ENCODE measurements at places on chromosomes 12 and 14.

DNA sequence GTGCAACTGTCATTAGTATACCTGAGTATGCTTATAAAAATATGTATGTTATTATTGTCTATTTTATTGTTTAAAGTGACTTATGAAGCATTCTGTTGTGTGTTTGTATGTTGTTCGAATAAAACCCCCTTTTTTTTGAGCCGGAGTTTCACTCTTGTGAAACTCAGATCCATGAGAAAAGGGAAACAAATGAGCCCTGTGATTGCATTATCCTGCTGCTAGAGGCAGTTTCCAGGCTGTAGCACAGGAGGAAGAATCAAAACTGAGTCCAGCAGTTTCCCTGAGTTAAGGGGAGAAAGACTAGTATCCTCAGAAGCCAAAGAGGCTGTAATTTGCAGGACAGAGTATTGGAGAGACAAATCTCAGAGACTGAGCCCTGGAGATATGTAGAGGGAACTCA lies 12.5 kb downstream of the SGPP1 start:
- no peak overlapping the region for H3K4me3 ChIP-seq
- no peaks in the 10 kb centered on the region for H3K27me3 ChIP-seq
- no peak overlapping the region for H3K27ac ChIP-seq

DNA sequence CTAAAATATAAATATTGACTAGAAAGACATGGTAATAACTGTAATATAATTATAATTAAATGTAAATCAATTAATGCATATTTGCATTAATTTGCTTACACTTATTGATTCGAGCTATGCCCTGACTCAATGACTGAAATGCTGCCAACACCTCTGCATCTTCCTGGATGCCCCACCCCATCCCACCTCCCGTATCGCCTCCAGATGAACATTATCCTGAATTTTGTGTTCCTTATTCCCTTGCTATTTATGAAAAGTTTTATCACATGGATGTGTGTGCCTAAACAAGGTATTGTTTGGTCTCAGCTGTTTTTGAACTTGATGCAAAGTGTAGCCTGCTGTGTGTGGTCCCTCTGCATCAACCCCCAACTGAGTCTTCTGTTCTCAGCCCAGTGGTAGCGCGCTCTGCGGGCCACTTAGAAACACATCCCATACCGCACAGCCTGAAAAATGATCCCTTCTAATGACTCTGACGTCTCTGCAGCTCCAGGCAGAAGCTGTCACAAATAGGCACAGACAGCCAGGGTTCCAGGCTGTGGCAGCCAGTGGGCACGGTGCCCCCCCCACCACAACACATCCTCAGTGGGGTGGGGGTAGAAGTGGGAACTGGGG lies 96.5 kb downstream of the PRMT8 start:
- peaks cover 6% of the 10 kb centered on the region for H3K27me3 ChIP-seq
- no peak overlapping the region for H3K4me3 ChIP-seq
- H3K4me1 ChIP-seq, result no peaks in the 10 kb centered on the region
- DNase-seq, result no peak
- no peak overlapping the region for H3K27ac ChIP-seq
- H3K36me3 ChIP-seq, result no peaks in the 10 kb centered on the region

- H3K27me3 ChIP-seq, result peaks cover 7% of the 10 kb centered on the region
- H3K4me1 ChIP-seq, result peaks cover 45% of the 10 kb centered on the region
- peak overlapping the region; percentile 85 for H3K4me3 ChIP-seq
- no peaks in the 10 kb centered on the region for H3K36me3 ChIP-seq
Measured at GRCh38 chr12:107319533-107320032, 226.2 kb upstream of the CRY1 start.

DNA sequence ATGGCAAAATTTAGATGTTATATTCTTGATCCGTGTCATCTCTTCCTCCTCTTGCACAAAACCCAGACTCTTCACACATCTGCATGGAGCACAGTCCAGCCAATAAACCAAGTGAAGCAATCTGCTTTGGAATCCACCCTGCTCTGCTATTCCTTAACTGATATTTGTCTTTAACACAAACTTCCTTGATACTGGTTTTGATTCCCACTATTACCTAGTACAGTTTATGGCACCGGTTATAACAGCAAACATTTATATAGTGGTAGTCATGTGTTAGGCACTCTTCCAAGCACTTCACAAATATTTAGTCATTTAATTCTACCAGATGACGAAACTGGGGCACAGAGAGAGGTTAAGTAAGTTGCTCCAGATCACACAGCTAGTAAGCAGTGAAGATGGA lies 12.5 kb downstream of the STYK1 start:
- no peaks in the 10 kb centered on the region for H3K4me1 ChIP-seq
- no peak for DNase-seq
- H3K27me3 ChIP-seq, result peaks cover 34% of the 10 kb centered on the region
- no peak overlapping the region for H3K27ac ChIP-seq

DNA sequence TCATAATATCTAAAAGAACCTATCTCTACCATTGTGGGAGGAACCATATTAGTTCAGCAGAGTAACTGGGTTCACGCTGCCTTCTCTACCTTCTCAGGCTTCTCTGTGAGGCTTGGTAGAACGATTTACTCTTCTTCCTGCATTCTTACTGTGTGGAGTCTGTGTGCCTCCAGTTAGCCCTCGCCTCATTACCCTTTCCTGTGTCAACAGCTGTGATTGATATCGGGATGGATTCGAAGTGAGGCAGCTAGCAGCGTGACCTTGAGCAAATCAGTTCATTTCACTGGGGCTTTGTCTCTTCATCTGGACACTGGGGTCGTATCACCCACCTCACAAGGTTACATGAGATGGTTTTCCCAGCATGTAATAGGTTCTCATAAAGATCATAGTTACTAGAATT lies 4.6 kb upstream of the VRK1 start:
- H3K27me3 ChIP-seq, result peaks cover 20% of the 10 kb centered on the region
- H3K27ac ChIP-seq, result no peak overlapping the region
- no peak for DNase-seq
- H3K36me3 ChIP-seq, result no peaks in the 10 kb centered on the region
- no peak overlapping the region for H3K4me3 ChIP-seq
